ENCODE measurements at places on chromosomes 1 and 21.
A peak's percentile ranks its signal among the peaks of the same experiment; 100 is the strongest.

- no peak for DNase-seq
Measured at GRCh38 chr1:154190550-154190949, 1.4 kb downstream of the TPM3 start.

DNA sequence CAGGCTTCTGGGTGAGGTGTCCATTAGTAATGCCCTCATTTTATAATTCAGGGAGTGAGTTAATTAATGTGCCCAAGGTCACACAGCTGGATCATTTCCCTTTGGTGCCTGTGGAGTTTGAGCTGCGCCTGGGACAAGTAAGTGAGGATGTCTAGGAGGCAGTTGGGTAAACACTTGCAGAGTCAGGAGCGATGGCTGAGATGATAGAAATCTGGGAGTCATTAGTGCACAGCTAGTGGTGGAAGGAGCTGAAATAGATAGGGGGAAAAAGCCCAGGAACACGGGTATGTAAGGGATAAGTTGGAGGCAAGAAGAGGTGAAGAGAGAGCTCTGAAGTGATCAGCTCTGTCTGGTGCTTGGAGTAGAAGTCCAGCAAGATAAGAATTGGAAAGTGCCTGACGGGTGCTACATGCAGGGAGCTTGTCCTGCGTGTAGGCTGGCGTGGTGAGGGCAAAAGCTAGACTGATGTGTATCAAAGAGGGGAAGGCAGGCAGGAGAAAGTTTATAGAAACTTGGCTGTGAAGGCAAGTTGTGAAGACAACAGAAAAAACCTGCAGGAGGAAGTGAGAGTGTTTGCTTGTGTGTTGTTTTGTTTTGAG lies 1.7 kb upstream of the SCAF4 start:
- DNase-seq: no peak

GRCh38 chr1:193931356-193931755 lies 744.9 kb upstream of the B3GALT2 start:
- DNase-seq: no peak

DNA sequence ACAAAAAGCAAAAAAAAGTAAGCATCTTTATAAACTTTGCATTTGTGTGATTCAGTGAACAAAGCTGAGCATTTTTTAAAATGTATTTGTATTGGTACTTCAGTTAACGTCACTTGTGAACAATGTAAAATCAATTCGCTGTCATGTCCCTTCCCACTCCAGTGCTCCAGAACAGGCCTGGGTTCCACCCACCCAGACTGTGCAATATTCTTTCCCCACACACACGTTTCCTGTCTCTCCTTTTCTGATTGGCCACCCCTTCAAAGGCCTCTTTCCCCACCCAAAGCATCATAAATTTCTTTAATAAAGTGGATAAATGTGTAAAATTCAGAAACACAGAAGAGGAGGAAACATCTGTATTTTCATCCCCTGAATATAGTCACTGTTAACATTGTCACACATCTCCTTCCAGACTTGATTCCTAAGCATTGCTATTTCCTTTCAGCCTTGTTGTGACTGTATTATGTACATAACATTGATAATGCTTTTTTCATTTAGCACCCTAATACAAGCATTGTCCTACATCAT lies 12.0 kb downstream of the CLEC20A start:
- DNase-seq: no peak

DNA sequence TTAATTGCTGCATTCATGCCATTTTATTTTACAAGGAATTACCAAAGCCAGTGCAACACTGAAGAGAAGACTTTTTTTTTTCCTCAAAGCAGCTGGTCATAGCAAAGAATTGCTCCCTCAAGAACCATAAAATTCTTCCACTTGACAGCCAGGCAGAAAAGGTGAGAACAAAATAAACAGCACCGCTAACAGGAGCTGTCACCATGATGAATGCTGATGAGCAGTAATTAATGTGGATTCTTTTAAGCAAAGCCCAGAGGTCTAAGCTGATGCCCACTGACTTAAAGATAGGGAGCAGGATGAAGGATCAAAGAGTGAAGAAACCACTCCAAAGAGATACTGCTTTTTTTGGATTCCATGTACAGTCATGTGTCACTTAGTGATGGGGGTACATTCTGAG lies 428.4 kb downstream of the BRINP3 start:
- no peak for DNase-seq

DNA sequence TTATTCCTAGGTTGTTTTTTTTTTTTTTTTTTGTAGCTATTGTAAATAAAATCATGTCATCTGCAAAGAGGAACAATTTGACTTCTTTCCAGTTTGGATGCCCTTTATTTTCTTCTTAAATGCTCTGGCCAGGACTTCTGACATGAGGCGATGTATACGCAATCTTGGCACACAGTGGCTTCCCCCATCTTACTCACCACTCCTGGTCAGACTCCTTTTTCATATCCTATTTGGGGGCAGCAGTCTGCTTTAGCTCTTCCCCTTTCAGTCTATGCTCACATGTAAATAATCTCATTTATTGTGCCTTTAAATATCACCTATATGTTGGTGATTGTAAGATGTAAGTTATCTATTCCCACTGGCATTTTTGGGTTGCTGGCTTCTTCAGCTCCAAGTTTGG lies 56.1 kb downstream of the SLAMF6 start:
- DNase-seq: no peak

- DNase-seq: no peak
Measured at GRCh38 chr1:231059566-231060193, 19.6 kb upstream of the FAM89A start.

- no peak for DNase-seq
Measured at GRCh38 chr1:233904633-233905415, at the start of gene SLC35F3. Gene SLC35F3, plus strand, starts transcription at chr1:233904676.

GRCh38 chr1:81894867-81895266 lies 94.1 kb downstream of the ADGRL2 start:
- no peak for DNase-seq

GRCh38 chr1:112507921-112508277 lies 866 bp upstream of the WNT2B start:
- DNase-seq: no peak

- DNase-seq: no peak
Measured at GRCh38 chr21:29233256-29233546, 65.5 kb upstream of the BACH1 start.

DNA sequence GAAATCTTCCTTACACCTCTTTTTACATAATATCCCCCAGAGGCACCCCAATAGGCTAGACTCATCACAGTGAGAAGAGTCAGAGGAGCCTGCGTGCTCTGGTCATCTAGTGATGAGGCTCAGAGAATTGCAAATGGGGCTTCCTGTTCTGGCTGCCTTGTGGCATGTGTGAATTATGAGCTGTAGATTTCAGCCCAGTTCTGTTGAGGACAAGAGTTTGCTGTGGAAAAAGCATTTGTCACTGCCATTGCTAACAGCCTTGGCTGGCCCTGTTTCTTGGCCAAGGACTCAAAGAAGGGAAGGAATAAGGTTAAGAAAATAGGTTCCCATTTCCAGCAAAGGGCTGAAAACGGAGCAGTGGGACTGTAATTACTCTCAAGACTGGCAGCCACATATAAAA lies 30.7 kb downstream of the MRAP start:
- no peak for DNase-seq

DNA sequence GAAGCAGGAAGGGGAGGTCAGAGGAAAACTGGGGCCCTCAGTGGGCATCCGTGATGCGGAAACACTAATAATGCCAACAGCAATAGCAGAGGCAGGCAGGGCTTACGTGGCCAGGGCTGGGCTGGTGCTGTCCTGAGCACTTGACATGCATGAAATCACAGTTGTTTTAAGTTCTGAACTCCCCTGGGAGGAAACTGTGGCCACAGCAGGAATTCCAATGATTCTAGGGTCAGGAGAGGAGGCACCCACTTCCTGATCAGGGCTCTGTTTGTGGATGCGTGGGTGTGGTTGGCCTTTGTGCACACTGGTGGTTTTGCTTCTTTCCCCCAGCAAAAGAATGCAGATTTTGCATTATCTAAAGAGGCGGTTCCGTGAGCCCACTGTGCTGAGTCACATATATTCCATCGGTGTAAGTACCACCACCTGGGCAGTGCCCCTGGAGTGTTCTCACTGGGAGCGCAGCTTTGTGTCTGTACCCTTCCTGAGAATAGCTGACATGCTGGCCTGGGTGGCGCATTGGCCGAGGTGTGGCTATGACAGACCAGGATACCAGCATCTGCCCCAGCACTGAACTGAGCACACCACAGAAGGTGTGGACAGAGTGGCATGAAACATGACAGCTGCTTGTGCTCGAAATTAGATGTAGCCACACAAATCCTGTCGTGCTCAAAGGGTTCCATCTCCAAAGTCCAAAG lies 71.0 kb downstream of the PDE9A start:
- DNase-seq: peak; percentile 87

DNA sequence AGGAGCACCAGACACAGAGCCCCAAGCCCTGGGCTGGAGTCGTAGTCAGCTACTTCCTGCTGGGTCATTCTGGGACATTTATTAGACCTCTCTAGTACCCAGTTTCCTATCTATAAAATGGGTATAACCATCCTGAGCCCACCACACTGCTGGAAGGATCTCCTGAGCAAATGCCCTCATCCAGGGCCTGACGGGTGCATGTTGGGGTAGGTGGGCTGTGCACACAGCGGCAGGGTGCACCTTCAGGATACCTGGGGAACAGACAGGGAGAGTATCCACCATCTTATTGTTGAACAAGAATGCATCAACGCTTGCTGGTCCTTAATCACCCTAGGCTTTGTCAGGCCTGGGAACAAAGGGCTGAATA lies 191.0 kb downstream of the HIVEP3 start:
- no peak for DNase-seq

GRCh38 chr1:173661271-173661670 lies 8.4 kb downstream of the ANKRD45 start:
- DNase-seq: no peak

All from non-pigmented ciliary epithelial cell (primary cell).